ENCODE measurements at places on chromosomes 4 and X.
A peak's percentile ranks its signal among the peaks of the same experiment; 100 is the strongest.

- no peak for DNase-seq
Measured at GRCh38 chrX:120561634-120562568, 1.1 kb upstream of the CUL4B start.

- DNase-seq, result no peak
Measured at GRCh38 chr4:54719378-54719777, 61.6 kb downstream of the KIT start.

- DNase-seq, result no peak
Measured at GRCh38 chr4:141669501-141669900, 33.1 kb downstream of the IL15 start.

- DNase-seq, result no peak
Measured at GRCh38 chr4:139725236-139725635, 59.6 kb downstream of the MGST2 start.

GRCh38 chrX:74514384-74514783 is 93.1 kb downstream of the SLC16A2 start:
- no peak for DNase-seq

GRCh38 chrX:153703036-153703370 is 15.3 kb downstream of the SLC6A8 start:
- DNase-seq, result no peak

- DNase-seq, result no peak
Measured at GRCh38 chr4:13980317-13981310, 353.1 kb upstream of the BOD1L1 start.

DNA sequence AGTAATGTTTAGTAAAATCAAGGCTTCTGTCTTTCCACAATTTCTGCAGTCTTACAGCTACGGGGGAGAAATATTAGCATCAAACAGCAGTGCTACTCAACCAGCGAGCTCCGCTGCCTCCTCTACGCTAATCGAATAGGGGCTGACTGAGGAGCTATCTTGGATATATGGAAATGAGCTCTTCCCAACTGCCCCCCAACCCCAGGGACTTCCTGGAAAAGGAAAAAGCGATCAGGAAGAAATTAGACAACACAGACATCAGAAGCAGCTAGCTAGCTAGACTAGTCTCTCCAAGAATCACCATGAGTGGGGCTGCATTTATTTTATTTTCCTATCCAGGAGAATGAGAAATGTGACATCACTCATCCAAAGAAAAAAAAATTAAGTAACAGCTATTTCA is 7.6 kb downstream of the NKX6-1 start:
- no peak for DNase-seq

- DNase-seq, result peak; percentile 8
Measured at GRCh38 chrX:120140293-120140981, 18.0 kb upstream of the RHOXF2 start.

DNA sequence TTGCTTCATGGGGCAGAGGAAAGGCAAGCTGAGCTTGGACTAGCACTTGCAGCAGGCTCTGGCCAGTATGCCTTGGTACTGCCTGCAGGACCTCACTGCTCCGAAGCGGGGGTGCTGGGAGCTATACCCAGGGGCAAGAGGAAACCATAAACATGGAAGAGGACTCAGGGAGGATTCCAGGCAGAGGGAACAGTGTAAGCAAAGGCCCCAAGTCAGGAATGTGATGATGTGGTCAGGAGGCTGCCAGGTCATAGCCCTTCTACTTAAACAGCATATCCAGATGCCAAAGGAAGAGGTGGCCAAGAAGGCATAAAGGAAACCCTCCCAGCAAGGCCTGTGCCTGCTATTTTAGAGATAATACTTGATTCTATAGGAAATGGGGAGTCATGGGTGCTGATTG is 31.1 kb downstream of the RAB40AL start:
- no peak for DNase-seq

DNA sequence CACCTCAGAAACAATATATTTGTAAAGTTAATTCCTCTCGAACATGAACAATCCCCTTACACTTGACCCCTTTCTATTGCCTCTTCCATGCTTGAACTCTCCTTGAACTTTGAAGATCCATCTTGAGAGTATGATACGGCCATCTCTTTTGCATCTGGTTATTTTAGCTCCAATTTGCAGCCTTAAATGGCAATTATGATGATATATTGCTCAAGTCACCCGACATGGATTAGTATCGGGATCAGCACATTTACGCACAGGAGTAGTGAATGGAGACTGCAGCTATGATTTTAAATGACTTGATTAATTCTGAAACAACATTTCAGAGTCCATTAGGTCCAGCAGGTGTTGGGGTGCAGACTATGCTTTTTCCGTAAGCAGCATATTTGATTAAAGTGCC is 143.8 kb upstream of the PAQR3 start:
- no peak for DNase-seq

DNA sequence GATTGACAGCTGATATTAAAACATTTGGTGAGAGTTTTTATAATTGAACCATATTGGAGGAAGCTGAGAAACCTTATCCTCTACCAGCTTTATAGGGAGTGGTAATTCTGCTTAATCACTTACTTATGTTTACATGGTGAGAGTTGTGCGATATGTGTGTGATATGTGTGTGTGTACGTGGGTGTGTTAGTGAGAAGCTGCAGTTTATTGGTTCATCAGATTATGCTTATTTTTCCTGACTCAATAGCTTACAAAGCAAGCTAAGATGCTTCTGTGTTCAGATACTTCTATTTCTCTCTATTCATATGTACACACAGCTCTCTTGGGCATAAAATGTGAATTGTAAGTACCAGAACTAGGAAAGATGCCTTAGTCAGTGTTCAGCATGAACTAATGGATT is 343.7 kb downstream of the GRIA2 start:
- DNase-seq, result no peak

GRCh38 chr4:75886104-75886503 is 16.1 kb downstream of the PPEF2 start:
- no peak for DNase-seq

- no peak for DNase-seq
Measured at GRCh38 chrX:384861-385260, 1.8 kb downstream of the PPP2R3B start.
